T-helper 9 cell (primary cell): ENCODE measurements at places on chromosomes 7 and 10.

DNA sequence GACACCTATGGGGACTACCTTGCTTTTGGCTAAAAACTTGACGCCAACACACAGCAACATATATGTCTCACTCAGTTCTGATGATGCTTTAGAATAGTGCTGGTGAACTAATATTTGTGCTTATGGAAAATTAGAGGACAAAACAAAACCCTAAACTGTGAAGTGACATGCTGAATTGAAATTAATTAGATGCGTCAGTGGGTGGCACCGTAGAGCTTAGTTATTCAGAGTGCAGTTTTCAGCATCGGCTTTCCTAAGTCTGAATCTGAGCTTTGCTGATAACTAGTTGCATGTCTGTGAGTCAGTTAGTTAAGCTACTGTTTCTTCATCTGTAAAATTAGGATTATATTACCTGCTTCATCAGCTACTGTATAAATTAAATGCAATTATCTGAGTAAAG lies 245.0 kb upstream of the SORCS1 start:
- DNase-seq = no peak

DNA sequence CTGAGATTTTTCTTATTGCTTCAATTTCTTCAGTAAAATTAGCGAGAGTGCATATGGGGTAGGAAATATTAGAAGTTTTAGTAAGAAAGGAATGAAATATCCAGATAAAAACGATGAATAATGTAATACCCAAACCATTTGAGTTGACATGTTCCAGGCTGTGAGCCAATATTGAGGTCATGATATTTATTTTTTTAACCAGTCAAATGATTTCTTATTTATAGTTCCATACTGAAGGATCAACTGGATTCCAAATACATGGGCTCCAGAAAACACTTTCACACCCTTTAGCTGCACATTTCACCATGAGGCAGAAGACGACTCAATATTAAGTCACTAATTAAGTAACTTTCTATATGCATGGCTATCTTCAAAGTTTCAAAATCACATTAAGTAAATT lies 312.5 kb downstream of the PPP1R3A start:
- DNase-seq = no peak

- no peak for DNase-seq
Observed at GRCh38 chr10:24900888-24901685, 51.3 kb downstream of the PRTFDC1 start.

GRCh38 chr7:148340438-148341280 lies 249.9 kb upstream of the C7orf33 start:
- DNase-seq = no peak

DNA sequence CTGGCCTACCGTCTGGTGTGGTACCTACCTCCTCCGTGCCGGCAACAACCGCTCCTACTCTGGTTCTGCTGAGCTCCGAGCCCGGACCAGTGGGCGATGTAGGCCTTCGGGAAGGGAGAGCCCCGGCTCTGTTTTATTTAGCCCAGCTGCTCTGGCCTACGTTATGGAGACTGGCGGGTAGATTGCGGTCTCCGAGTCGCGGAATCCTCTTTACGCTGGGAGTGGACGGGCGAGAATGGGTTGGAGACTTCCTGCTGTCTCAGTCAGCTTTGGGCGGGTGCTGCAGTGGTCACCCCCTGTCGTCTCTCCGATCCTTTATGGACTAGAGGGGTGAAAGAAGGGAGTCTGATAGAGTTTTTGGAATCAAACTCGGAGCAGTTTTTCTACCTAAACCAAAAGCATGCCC lies 406 bp downstream of the CBLL1 start:
- no peak for DNase-seq

DNA sequence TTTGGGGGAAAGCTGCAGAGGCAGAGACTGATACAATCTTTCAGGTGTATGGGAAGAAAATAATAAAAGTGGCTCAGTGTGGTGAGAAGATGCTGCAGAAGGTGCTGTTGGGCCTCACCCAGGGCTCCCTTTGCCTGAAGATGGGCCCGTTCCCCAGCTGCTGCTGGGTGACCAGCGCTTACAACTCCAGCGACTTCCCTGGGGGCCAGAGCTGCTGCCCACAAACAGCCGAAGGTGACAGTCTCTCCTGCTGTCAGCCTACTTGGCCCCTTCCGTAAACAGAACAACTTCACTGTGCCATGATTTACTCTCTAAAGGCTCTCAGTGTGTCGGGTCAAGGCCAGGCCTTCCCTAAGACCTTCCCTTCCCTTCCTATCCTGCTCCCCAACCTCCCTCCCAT lies 93.6 kb upstream of the PCBD1 start:
- DNase-seq = no peak

DNA sequence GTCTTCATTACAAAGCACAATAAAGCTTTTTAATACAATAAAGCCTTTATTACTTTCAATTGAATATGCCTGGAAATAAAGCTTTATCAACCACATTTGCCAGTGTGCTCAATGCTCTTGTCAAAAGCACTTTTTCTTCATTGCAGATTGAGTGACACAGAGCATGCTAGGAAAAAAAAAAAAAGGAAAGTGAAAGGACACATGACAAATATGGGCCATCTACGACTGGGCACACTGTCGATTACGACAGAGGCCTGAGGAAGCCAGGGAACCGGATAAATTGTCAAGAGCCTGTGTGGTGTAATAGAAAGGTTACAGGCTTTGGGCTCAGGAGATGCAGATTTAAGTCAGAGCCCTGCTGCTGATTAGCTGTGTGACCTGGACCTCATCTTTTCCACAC lies 84.8 kb upstream of the LRGUK start:
- no peak for DNase-seq

DNA sequence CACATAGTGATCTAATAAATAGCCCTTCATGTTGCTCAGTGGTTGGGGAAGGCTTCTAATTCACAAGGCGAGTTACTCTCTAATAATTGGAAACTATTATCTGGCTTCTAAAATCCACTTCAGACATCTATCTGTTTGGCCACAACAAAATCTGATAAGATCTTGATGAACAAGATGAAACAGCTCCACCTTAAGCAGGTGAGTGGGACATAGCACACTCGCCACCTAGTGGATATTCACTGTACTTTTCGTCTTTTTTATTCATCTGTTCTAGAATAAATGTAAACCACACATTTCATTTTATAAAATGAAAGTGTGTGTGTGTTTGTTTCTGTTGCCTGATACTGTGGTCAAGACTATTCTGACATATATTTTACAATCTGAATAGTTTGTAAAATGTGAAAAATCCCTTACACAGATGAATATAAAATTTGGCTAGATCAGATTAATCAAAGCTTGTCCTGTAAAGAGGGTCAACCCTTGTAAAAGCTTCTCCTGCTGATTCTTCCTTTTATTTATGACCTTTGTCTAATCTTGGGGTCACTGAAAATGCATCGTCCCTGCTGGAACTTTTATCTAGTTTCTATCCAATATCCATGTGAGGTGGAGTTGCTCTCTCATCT lies 26.5 kb upstream of the CNTNAP2 start:
- no peak for DNase-seq

GRCh38 chr10:77649333-77650331 lies 12.0 kb upstream of the KCNMA1 start:
- DNase-seq = no peak

DNA sequence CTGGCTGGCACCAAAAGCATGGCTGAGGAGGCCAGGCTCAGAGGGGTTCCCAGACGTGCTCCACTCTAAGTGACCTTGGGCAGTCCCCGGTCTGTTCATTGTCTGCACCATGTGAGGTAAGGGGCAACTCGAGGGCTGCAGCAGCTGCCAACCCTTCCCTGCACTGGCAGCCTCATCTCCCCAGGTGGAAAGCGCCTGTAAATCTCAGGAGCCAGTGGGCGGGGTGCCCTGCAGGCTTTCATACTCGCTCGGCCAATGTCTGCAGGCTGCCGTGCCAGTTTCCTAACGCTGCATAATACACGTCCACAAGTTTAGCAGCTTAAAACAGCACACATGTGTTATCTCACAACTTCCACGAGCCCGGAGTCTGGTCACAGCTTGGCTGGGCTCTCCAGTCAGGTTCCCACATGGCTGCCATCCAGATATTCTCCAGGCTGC lies 12.6 kb upstream of the GDF10 start:
- DNase-seq = no peak

- no peak for DNase-seq
Observed at GRCh38 chr10:78543749-78544362, 510.2 kb downstream of the RPS24 start.

- no peak for DNase-seq
Observed at GRCh38 chr10:3647074-3647473, 137.9 kb downstream of the KLF6 start.

DNA sequence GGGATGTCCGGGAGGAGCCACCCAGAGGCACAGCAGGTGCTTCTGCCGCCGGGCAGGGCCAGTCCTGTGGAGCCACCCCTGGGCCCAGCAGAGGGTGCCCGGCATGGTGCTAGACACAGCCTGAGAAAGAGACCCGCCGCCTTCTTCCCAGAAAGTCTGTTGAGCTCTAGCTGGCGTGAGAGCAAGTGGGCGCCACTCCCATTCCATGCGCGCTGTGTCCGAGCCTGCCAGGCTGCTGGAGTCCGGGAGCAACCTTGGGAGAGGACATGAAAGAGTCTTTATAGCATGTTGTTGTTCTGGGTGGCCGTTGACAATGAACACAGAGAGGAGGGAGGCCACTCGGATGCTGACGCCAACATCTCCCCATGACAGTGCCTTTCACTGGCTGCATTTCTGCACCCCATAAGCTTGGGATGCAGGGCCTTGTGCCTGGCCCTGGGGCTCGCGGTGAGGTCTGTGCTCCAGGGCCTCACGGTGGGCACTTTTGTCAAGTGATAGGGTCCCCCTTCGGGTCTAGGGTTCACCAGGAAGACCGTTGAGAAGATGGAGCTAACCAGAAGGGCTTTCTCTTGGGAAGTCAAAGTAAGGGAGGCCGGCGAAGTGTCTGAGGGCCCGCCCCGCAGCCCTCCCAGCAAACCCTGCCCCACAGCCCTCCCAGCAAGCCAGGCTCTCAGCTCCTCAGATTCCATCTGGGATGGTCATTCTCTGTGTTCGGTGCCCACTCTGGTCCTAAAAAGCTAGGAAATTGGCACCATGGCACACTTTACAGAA lies 47.3 kb downstream of the NKX6-2 start:
- DNase-seq = no peak

DNA sequence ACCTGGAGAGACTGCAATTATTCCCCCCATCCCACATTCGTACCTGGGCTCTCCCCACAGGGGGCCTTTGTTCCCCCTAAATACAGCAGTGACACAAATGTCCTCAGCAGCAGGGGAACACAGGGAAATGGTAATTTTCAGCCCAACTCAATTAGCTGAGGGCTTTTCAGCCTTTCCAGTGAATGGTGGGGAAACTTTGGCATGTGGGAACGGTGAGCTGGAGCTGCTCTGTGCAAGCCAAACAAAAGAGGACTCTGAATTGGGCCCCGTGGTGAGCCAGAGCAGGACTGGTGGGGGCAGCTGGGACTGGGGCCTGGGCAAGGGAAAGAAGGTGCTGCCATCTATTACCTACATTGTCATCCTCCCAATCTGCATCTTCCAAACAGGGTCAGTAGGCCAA lies 51.0 kb downstream of the FBXW4 start:
- no peak for DNase-seq

- no peak for DNase-seq
Observed at GRCh38 chr7:100137851-100138760, 10.6 kb upstream of the LAMTOR4 start.

GRCh38 chr10:59698326-59698725 lies 11.3 kb downstream of the SLC16A9 start:
- DNase-seq = no peak

DNA sequence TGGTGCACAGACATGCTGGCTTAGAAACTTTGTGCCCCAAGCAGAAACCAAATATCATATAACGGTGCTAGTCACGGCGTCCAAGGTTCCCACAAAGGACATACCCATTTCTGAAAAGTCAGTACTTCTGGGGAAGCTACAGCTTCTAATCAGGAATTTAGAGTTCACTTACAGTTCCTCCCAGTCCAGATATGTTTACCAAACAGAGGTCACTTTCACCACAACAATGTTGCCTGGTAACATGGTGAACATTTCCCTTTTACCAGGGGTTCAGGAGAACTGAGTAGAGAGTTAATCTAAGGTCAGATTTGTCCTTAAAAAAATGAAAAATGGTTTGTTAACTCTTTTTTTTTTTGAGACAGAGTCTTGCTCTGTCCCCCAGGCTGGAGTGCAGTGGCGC lies 265.9 kb upstream of the MKLN1 start:
- no peak for DNase-seq

DNA sequence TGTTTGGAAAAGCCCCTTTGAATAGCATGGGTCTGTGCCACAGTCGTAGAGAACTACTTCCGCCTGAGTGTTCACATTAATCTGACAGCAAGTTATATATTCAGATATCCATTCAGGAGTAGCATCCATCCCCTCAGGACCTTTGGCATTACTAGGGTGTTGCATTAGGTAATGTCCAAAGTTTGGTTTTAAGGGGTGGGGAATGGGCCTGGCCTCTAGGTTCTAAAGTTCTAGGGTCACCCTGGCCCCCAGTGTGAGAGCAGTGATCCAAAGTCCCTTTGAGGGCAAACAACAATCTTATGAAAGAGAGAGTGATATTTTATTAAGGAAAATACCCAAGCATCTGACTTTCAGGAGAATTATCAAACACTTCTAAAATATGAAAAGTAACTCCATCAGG lies 12.3 kb downstream of the MCM10 start:
- no peak for DNase-seq

- DNase-seq = no peak
Observed at GRCh38 chr7:55296070-55296469, 69.1 kb upstream of the LANCL2 start.
